Activated CD4-positive, alpha-beta T cell treated with anti-CD3 and anti-CD28 coated beads, Interleukin-2, Interleukin-4, amounts not matched to agents 100 ng/mL and 50 ng/mL, durations not matched to agents 16 hours and 8 hours (primary cell): ENCODE measurements at places on chromosomes 16 and 17.

DNA sequence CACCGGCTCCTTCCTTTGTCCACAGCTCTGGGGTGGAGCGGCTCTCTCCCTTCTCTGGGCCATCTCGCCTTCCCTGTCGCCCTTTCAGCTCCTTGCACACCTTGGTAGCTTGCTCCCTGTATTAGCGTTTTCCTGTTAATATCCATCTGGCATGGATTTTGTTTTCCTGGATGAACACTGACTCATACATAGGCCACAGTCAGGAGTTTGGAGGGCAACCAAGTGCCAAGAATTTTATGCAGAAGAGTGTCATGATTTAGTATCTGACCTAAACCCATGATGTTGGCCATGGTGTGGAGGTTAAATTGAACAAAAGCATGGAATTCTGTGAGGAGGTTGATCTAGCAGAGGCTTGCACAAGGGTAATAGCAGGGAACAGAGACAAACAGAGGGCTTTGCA lies 180.9 kb downstream of the AIPL1 start:
- no peak for DNase-seq

GRCh38 chr16:51430716-51431369 lies 279.8 kb upstream of the SALL1 start:
- no peak for DNase-seq

DNA sequence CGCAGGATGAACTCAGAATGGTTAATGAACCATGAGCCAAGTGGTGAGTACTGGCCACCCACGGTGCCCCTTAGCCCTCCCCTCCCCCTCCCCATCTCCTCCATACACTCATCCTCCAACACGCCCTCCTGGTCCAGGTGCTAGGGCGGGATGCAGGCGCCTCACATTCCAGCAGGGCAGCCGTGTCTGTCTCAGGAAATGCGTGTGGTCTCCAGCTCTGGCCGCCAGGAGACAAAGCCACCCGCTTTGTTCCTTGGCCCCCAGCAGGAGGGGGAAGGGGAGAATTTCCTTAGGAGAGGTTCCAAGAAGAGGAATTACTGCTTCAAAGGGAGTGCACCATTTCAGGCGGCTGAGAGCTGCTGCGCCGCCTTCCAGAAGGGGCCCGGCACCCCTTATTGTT lies 29.7 kb upstream of the RMI2 start:
- no peak for DNase-seq

- no peak for DNase-seq
Observed at GRCh38 chr17:58377661-58378060, 25.7 kb upstream of the SUPT4H1 start.

DNA sequence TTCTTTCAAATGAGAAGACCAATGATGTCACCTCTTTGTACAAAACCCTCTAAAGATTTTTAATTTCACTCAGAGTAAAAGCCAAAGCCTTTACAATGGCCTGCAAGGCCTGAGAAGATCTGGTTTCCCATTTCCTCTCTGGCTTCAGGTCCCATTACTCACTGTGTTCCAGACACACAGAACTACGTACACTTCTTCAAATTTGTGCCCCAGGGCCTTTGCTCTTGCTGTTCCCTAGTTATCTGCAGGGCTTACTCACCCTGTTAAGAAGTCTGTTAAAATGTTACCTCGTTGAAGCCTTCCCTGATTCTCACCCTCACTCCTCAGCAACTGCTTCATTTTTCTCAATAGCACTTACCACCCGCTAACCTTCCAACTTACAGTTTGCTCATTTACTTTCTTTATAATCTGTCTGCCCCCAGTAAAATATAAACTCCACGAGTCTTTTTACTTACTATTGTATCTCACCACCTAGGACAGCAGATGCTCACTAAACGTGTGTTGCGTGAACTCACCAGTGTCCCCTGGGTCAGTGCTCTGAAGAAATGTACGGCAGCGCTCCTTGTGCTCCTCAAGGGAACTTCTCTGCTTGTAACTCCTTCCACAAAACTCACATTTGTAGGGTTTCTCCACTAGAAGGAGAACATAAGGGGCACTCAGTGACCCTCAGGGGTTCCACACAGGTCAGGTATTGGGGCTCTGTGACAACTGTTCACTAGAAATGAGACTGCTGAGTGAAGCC lies 50.2 kb downstream of the GRB7 start:
- no peak for DNase-seq

DNA sequence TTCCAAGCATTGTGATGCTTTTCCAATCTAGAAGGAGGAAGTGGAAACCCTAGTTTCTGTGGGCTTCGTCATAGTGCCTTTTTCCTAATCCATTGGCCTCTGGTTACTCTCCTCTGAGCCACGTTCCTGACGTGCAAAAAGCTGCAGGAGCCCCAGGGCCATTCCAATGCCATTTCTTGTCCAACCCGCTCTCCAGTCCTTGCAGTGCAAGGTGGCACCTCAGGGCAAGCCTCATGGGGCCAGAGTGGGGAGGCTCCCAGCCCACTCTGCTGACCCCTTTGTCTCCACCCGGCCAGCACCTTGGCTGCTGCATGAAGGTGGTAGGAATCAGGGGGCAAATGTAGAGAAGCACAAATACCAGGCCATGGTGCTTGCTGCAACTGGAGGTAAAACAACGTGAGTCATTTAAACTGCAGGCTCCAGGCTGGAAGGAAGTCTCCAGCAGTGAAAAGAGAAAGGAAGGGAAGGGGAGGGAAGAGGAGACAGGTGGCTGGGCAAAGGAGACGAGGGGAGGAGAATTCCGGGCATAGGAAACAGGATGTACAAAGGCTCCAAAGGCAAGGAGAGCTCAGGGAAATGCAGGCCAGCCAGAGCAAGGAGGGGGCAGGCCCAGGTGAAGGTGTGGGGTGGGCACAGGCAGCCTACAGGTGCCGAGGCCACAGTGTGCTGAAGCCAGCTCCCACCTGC lies 168.2 kb upstream of the TNRC6C start:
- DNase-seq: no peak

DNA sequence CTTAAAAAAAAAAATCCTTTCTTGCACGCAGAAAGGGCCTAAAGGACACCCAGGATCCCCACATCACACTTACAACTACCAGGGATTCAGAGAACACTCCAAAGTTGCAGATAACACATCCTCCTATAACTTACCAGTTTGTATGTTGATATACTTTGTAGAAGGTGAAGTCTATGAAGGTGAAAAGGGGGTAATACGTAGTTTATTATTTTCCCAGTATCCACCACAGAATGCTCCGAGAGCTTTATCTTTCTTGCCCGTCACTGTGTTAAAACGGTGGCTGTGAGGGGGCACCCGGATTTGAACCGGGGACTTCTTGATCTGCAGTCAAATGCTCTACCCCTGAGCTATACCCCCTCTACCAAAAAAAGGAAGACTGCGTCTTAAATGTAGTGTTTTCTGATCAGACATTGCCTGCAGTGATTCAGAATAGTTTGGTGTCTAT lies 7.9 kb upstream of the RPL23 start:
- peak; percentile 63 for DNase-seq

DNA sequence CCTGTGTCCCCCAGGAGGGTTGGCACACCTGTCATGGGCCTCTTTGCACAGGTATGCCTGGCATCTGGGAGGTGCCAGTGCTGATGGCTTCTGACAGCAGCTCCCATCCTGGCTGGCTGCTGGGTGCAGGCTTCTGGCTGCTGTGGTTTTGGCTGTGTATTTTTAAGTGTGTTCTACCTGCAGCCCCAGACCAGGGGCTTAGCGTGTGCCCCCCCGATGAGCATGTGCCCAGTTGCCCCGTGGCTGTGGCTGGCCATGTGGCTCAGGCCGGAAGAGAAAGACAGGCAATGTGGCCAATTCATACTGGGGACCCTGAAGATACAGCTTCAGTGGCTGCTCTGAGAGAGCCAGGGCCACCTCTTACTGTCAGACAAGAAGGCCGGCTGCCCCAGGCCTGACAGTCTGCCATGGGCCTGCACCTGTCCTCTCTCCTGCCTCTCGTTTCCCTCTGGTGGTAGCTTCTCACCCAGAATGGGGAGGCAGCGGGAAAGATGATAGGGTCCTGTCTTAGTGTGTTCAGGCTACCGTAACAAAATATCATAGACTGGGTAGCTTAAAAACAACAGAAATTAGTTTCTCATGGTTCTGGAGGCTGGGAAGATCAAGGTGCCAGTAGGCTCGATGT lies 37.6 kb upstream of the LGALS9 start:
- no peak for DNase-seq

GRCh38 chr16:50273888-50274325 lies 7.6 kb downstream of the ADCY7 start:
- DNase-seq: no peak

DNA sequence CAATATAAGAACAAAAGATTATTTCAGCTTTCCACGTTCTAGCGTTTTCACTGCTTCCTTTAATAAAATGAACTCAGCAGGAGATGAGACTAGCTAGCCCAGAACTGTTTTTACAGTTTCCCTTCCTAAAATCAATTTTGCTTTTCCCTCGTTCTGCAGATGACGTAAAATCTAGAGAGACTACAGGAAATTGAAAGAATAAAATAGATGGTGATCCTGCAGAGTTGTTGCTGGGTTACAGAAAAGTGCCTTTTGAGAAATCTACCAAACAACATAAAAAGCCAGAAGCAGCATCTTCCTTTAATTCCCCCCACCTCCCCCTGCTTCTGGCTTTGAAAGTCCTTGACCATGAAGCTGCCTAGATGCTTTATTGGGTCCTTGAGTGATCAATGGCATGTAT lies 96.8 kb upstream of the CLEC3A start:
- DNase-seq: no peak

DNA sequence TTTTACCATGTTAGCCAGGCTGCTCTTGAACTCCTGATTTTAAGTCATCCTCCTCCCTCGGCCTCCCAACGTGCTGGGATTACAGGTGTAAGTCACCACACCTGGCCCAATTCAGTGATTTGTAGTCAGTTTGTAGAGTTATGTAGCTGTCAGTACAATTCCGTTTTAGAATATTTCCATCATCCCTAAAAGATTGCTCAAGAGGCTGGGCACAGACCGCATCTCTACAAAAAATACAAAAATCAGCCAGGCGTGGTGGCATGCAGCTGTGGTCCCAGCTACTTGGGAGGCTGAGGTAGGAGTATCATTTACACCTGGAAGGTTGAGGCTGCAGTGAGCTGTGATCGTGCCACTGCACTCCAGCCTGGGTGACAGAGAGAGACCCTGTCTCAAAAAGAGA lies 20.6 kb downstream of the RGS11 start:
- DNase-seq: no peak

- DNase-seq: no peak
Observed at GRCh38 chr17:48262982-48263730, 155.6 kb downstream of the SNX11 start.

DNA sequence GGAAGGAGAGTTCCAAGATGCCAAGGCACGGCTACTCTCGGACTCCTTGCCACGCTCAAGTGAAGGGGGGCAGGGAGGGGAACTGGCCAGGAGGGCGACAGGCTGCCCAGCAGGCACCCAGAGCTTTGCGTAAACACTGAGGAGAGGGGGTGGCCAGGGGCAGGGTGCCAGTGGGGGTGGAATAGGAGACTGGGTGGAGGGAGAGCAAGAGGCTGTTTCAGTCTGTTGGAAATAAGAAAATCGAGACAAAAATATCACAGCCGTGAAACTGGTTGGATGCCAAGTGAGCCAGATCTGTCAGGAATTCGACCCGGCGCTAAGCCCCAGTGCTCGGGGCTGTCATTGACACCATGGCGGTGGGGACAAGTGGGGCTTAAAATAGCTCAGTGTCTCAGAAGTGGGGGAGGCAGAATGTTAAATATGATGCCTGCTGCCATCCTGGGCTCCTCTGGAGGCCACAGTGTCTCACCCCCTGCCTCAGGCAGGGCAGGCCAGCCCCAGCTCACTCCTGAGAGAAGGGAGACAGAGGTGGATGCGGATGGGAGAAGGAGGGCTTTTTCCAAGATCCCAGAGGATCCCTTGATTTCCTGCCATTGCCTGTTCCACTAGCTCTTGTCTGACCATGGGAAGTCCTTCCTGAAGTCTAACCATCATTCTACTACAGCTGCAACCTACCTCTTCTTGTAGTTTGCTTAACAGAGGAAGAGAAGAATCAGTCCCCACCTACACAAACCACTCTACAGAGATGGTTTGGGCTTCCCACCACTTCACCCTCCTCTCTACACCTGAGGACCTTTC lies 9.5 kb downstream of the PNMT start:
- DNase-seq: no peak

DNA sequence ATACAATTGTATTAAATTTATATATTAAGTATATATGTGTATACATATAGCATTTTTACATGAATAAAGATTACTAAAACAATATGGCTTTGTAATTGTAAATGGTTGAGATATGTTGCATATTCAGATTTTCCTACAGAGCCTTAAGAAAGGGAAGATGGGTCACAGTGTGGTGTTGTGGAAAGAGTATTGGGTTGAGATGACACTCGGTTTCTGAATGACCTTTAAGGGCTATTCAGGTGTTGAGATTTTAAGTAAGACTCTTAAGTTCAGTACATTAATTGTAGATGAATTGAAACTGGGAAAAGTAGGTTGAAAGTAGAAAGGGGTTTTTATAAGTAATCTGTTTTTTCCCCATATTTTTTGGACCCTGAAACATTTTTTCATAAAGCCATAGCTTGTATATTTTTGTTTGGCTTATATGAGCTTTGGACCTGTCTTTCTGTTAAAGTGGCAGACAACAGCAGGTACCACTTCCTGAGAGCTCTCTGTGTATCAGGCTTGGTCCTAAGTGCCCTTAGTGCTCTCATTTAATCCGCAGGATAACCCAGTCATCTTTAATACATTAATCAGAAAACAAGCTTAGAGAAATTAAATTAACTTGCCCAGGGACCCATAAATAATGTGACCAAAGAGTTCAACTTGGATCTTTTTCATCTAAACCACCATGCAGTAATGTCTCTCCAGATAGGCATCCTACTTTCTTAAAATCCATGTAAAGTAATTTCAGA lies 48.5 kb upstream of the MRC2 start:
- DNase-seq: no peak

- DNase-seq: no peak
Observed at GRCh38 chr17:69320210-69320907, 6.6 kb downstream of the ABCA5 start.

DNA sequence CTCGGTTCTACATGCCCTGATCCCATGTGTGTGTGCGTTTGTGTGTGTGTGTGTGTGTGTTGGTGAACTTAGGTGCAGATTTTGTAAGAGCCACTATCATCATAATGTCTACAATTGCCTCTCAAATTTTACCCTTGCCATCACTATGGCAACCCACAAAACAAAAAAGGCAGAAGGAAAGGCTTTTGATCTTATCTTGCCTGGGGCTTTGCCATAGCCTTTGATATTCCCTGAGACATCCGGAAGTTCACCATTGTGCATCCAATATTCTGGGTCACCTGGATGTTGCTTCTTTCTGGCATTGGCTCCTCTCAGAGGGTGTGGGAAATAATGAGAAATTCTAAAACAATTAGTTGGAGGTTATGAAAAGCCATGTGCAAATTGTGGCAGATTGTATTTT lies 114.7 kb downstream of the HAPSTR1 start:
- no peak for DNase-seq

GRCh38 chr16:817001-817906 lies 16.7 kb upstream of the GNG13 start:
- DNase-seq: no peak
